GDM1 (cell line): ENCODE measurements at places on chromosomes 5 and 9.

GRCh38 chr9:86665416-86665815 is 281.9 kb downstream of the GAS1 start:
- DNase-seq = no peak

DNA sequence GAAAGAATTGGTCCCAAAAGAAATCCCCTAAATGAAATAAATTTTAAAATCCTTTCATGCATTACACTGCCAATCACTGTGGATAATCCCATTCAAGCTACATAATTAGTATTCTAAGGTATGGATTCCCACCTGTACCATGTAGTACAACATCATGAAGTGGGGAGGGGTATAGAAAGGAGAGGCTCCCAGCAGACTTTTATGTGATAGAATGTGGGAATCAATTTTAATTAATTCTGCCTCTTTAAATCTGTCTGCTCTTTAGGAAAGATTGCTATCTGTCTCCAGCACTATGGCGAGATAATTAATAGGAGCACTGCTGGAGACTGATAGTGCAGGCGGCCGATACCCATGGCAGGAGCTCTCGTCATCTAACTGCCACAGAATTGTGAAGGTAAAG is 95.4 kb downstream of the CDH12 start:
- DNase-seq = no peak

- DNase-seq = no peak
These were observed 51.1 kb downstream of the STARD4 start for GRCh38 chr5:111461255-111461671.

GRCh38 chr9:35548571-35548970 is 56.5 kb upstream of the TESK1 start:
- no peak for DNase-seq

DNA sequence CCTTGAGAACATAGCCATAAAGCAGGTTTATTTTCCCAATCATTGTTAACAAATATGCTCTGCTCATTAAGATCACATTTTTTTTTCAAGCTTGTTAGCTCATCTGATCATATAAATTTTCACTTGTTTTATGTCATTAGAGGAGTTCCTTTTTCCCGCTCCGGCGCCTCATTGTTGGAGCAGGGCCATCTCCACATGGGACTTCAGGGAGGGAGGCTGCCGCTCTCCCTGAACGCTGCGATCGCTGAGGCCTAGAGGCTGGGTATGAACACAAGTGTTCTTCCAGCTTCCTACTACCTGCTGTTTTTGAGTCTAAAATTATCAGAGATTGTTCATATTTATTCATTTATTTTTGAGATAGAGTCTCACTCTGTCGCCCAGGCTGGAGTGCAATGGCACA is 246.9 kb downstream of the MPDZ start:
- no peak for DNase-seq

DNA sequence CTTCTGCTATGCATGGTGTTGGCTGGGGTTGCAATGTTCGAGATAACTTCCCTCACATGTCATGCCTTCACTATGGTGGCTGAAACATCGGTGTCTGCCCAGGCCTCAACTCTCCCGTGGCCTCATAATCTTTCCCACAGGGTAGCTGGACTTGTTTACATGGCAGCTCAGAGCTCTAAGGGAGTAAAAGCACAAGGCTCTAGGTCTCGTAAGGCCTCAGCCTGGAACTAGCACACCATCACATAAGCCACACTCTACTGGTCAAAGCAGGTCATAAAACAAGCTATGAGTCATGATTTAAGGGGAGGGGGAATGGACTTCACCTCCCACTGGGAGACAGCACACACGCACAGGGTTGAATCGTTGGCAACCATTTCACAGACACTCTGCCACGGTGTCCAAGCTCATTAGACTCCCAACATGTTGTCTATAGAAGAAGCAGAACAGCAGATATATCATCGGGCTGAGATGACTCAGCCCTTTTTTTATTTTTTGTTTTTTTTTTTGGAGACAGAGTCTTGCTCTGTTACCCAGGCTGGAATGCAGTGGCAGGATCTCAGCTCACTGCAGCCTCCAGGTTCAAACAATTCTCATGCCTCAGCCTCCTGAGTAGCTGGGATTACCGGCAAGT is 66.8 kb upstream of the IL17B start:
- DNase-seq = no peak

GRCh38 chr9:28155671-28156070 is 582.4 kb upstream of the C9orf72 start:
- no peak for DNase-seq

GRCh38 chr5:179275381-179275878 is 69.8 kb downstream of the ADAMTS2 start:
- no peak for DNase-seq

DNA sequence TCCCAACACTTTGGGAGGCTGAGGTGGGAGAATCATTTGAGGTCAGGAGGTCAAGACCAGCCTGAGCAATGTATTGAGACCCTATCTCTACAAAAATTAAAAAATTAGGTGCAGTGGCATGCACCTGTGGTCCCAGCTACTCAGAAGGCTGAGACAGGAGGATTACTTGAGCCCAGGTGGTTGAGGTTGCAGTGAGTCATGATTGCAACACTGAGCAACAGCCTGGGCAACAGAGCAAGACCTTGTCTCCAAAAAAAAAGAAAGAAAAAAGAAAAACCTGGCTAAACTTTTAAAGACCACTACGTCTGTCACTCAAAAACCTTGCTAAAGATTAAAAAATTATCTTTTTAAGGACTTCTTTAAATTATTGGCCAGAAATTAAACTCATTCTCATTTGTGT is 59.8 kb upstream of the ABCA1 start:
- no peak for DNase-seq

DNA sequence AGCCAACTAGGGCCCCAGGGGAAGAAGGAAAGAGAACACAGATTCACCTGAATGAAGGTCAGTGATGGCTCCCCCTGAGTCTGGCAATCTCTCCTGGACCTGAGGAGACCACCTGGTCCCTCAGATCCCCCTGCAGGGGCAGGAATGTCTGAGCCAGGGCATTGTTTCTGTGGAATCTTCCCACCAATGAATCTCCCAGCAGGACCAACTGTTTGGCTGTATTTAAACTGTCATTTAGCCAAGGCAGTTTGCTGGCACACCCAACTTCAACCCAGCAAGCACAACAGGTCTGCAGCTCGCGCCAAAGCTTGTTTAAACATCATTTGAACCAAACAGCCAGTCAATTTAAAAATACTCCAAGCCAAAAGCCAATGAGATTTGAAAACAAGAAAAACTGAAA is 92.6 kb downstream of the SH3TC2 start:
- no peak for DNase-seq

DNA sequence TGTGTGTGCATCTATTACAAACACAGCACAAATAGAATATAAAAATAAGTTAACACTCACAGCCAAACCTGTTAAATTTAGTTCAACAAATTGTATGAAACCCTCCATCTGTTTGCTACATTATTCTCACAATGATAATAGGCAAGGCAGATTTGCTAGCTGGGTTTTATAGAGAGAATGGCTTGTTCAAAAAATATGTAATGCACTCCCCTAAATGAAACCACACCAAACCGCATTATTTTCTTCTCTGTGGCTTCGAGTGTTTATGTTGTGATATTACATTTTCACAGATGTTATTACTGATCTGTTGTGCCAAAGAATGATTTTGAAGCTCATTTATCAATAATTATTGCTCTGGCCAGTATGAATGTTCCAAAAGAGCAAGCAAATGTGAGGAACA is 92.9 kb downstream of the SPATA31D1 start:
- DNase-seq = no peak

- no peak for DNase-seq
These were observed at the start of gene SPACA9 for GRCh38 chr9:132878695-132879456. Gene SPACA9, plus strand, starts transcription at chr9:132878898. Its CDS starts 5,050 bp downstream, at chr9:132883948.

DNA sequence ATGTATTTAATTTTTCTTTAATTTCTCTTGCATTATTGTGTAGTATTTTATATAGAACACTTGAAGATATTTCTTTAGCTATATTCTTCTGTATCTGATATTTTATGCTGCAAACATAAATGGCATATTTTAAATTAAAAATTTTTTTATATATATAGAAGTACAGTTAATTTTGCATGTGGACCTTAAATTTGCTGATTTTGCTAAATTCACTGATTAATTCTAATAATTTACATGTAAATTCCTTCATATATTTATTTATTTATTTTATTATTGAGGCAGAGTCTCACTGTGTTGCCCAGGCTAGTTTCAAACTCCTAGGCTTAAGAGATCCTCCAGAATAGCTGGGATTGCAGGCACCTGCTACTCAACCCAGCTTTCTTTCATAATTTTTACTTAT is 276.9 kb downstream of the PRR16 start:
- DNase-seq = no peak

DNA sequence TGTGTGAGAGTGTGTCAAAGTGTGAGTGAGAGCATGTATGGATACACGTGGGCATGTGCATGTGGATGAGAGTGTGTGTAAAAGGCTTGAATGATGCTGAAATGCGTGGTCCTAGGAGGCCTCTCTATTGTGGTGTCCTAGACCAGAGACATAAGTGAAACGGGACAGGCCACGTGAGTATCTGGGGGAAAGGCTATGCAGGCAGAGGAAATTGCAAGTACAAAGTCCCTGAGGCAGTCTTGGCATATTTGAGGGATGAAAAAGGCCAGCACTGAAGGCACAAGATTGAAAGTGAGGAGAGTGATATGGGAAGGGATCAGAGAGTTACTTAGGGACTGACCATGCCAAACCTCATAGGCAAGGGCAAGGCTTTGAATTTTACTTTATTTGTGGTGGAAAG is 67.2 kb upstream of the CCDC152 start:
- DNase-seq = no peak

GRCh38 chr9:73121375-73121935 is 30.2 kb upstream of the ANXA1 start:
- DNase-seq = no peak

DNA sequence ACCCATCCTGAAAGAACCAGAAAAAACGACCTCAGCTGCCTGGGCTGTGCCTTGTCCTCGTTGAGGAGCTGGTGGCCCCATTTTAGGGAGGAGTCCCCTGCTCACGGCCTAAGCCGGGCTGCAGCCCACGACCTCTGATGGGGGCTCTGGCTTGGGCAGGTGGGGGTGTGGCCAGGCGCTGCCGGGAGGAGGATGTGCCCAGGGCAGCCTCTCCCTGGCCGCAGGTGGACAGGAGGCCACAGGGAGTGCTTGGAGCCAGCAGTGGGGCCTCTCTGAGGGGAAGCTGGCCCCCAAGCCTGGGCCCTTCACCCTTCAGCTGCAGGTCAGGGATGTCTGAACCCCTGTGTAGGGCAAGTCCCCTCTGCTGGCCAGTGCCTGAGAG is 2.5 kb downstream of the DIPK1B start:
- no peak for DNase-seq

DNA sequence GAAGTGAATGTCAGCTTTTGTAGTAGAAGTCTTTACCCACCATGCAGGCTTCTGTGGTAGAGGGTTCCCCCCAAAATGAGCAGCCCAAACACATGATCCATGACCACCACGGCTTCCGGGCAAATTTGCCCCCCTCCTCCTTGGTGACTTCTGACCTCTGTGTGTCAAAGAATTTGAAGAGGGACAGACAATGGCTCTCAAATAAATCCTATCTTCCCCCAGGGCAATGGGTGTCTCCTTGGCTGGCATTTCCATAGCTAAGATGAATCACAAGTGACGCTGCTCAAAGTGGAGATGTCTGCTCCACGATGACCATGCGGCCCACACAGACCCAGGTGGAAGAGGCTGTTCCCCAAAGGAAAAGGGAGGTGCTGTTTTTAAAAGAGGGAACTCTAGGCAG is 30.2 kb upstream of the BOD1 start:
- no peak for DNase-seq

DNA sequence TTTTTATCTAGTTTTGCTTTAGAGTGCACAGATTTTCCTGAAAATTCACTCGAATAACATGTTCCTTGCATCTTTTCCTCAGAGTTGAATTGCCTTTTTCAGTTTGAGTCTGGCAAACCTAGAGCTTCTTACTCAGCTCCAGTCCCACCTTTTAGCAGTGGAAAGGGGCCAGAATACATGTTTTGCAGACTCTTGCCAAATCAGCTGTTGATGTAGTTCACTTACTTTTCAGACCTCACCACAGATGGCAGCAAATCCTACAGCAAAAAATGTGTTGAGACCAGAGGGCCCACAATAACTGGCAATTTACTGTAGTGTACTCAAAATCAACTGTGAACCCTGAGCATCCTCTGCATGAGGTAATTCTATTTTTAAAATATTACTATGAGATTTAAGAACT is 545.2 kb upstream of the ACO1 start:
- DNase-seq = no peak

DNA sequence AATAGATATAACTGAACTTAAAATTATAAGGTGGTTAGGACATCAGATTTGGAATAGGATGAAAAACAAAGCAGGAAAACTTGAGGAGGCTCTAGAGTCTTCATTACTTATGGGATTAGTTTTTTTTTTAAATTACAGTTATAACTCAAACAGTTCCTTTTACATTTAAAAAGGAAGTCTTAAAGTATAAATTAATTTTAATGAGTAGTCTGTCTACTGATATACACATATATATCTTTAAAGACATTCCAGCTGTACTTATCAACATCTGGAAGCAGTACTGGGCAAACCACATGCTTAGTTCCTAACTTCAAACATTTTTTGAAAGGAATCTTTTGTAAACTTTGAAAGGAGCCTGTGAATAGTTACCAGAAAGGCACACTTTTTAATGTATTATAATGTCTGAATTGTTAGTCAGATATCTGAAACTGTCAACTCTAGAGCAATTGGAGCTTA is 6.0 kb downstream of the ACTBL2 start:
- DNase-seq = no peak

DNA sequence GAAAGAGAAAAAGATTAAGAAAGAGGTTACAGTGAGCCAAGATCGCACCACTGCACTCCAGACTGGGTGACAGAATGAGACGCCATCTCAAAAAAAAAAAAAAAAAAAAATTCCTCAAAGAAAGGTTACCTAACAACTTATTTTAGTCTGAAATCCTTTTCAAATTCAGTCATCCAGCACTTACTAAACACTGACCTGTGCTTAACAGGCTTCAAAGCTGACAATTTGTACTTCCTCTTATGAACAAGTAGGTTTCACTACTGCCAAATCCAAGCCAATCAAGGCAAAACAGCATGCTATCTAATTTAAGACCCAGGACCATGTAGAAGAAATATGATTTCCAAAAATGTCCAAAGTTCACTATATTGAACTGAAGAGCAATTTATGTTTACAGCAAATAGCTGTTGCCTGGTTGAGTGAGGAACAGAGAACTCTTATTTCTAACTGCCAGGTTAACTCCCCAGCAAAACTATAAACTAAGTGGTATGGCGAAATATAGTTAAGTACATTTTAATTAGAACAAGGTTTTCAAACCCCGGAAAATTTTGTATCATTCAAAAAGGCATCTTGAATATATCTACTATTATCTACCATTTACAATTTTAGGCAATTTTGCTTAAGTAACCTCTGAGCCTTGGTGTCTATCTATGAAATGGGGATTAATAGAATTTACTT is 13.4 kb downstream of the PWWP2A start:
- no peak for DNase-seq

GRCh38 chr9:110728058-110728457 is 59.5 kb downstream of the MUSK start:
- no peak for DNase-seq

DNA sequence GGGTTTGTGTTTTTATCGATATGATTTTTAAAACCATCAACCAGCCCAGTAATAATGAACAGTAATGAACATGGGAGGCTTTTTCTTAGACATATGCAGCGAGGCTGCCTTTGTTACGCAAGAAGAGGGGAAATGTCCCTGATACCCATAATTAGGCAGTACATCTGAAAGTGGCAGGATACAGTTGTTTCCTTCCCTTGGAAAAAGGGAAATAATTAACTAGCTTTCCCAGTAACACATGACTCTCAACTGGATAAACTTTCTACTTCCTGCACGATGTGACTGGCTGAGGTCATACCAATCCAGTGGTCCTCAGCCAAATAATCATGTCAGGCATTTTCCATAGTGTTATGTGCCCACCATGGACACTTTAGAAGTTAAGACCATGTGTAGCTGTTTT is 431.6 kb upstream of the C9orf72 start:
- DNase-seq = no peak
